Hematopoietic multipotent progenitor cell treated with erythropoietin and hydrocortisone succinate and interleukin-3 and kit ligand, for 8 days (in vitro differentiated cells): ENCODE measurements at places on chromosomes 7 and 10.

DNA sequence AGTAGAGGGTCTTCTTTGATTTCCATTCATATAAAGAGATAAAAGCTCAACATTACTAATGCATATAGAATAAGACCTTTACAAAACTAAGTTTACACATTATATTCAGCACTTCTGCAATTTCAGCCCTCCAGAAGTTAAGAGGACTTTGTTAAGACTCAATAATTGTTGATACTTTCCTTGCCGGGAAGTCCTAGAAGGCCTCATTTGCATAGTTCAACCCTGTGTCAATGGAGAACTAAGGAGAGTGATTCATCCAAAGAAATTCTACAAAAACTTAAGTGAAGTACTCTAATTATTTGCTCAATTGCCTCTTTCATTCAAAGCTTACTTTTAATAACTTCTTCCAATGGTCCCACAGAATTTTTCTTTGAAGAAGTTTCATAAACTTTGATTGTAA is 1060.3 kb upstream of the CELF2 start:
- no peak for DNase-seq

GRCh38 chr7:41420421-41420820 is 282.5 kb downstream of the INHBA start:
- no peak for DNase-seq

- DNase-seq, result no peak
Observed at GRCh38 chr7:114793155-114793845, 128.6 kb upstream of the MDFIC start.

- peak; percentile 16 for DNase-seq
Observed at GRCh38 chr10:119801176-119801575, 71.5 kb downstream of the MCMBP start.

DNA sequence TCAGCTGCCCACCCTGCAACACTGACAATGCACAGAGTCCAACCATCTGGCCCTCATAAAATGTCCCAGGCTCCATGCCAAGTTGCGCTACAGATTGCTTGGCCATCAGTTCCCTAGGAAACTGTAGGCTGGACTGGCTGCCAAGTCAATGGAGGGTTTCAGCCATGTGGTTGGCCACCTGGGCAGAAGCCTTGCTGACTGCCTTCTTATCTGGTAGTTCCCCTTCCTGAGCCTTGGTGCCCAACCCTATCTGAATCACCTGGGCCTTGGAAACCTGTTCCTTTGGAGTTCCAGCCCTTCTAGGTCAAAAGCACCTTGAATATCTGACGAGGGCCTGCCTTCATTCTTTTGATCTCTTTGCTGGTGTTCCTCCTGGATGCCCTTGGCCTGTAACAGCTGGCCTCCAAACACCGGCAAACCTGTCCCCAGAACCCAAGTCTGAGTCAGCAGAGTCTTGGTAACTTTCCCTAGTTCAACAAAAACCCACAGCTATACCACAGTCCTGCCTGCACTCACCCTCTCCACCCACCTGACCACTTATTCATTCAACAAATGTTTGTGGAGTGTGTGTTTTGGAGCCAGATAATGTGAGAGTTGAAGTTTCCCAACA is 37.4 kb upstream of the KDM7A start:
- no peak for DNase-seq

GRCh38 chr10:3564346-3565002 is 220.5 kb downstream of the KLF6 start:
- DNase-seq, result no peak

- no peak for DNase-seq
Observed at GRCh38 chr7:142345811-142346210, 88.0 kb upstream of the PRSS58 start.

DNA sequence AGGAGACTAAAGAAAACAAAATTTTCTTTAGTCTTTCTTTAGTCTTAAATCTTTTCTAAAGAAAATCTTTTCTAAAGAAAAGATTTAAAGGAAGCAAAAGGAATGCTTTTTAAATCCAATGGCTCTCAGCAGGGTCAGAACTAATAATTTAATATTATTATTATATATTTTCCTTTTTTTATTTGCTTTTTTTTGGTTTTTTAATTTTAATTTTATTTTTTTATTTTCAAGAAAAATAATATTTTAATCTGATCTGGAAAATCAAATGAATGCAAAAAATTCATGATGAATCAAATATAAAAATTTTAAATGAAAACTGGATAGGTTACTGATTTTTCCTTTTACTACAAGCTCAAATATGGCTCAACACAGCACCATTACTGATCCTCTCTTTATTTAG is 70.7 kb upstream of the HECW1 start:
- no peak for DNase-seq

DNA sequence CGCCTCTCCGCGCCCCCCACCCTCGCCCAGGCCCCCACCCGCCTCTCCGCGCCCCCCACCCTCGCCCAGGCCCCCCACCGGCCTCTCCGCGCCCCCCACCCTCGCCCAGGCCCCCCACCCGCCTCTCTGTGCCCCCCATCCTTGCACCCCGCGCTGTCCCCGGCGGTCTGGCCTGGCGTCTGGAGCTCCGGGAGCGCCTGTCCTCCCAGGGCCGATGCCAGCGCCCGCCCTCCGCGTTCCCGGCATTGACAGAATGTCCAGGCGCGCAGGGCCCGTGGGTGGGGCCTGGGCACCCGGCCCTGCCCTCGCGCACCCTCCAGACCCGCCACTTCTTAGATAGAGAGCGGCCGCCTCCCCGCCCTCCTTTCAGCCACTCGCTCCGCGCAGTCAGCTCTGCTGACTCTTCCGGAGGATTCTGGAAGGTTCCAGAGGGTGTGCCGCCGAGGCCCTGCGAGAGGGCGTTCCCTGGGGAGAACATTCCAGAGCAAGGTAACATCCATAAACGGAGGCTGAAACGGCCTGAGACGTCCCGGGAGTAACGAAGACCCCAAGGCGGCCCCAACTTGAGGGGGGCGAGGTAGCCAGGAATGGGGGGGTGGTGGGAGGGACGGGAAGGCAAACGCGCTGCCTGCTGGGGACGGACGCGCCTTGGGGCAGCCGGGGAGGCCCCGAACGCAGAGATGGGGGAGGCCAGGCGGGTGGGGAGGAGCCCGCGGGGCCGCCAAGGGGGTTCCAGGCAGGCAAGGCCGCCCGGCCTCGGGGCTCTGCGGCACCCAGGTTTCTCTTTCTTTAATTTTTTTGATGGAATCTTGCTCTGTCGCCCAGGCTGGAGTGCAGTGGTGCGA is 117.8 kb downstream of the DYNC2I1 start:
- DNase-seq, result no peak

GRCh38 chr10:86170255-86171108 is 196.1 kb downstream of the GRID1 start:
- no peak for DNase-seq

GRCh38 chr7:155205368-155206317 is 92.0 kb upstream of the INSIG1 start:
- peak; percentile 96 for DNase-seq

GRCh38 chr7:2084781-2085505 is 147.8 kb downstream of the MAD1L1 start:
- no peak for DNase-seq

GRCh38 chr7:8982338-8982992 is 549.1 kb downstream of the NXPH1 start:
- no peak for DNase-seq

DNA sequence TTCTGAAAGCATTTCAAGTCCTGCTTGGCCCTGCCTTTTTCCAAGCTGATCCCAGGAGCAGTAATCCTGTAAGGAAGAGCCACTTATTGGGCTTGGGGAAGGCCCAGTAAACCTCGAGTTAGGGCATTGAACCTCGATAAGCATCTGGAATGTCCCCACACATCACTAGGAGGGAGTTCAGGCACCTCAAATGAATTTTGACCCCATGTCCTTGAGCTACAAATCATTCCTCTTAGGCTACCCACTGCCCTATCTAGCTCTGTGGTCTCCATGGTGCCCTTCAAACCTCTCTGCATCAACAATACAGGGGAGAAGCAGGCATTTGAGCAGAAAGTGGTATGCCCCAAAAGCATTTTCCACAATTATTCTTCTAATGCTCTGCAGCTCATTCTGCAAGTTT is 33.7 kb downstream of the ZNF503 start:
- no peak for DNase-seq

- DNase-seq, result no peak
Observed at GRCh38 chr7:1679966-1680730, 10.1 kb downstream of the ELFN1 start.

- no peak for DNase-seq
Observed at GRCh38 chr10:77144656-77145055, 493.0 kb downstream of the KCNMA1 start.

- no peak for DNase-seq
Observed at GRCh38 chr7:8581842-8582241, 148.4 kb downstream of the NXPH1 start.

DNA sequence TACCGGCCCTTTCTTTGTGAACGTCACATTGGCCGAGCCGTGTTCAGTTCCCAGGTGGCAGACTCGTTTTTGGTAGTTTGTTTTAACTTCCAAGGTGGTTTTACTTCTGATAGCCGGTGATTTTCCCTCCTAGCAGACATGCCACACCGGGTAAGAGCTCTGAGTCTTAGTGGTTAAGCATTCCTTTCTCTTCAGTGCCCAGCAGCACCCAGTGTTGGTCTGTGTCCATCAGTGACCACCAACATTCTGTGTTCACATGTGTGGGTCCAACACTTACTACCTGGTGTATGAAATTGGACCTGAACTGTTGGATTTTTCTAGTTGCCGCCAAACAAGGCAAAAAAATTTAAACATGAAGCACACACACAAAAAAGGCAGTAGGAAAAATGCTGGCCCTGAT is 9.9 kb upstream of the CSGALNACT2 start:
- no peak for DNase-seq

- no peak for DNase-seq
Observed at GRCh38 chr10:74896788-74897527, 70.6 kb downstream of the KAT6B start.

DNA sequence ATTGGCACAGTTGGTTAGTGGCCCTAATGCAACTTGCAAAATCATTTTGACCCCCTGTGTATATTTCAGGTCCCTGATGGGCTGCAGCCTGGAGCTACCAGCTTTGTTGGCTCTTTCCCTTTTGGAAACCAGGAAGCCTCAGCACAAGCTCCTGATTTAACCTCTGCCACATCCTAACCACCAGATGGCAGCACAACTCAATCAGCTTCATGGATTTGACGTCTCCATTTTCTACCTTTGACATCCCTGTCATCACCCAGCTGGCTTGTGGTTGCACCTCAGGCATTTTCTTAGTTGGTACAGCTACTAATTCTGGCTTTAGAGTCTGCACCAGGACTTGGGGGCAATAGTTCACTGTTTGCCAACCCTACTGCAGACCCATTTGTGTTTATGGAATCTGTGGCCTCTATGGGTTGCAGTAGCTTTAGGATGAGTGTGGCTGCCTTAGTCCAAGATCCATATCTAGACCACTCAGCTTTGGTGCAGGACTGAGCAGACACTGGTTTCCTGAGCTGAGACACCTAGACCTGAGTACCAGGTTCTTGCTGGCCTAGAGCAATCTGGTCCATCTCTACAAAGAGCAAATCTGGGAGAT is 456.2 kb downstream of the REEP3 start:
- peak; percentile 57 for DNase-seq

DNA sequence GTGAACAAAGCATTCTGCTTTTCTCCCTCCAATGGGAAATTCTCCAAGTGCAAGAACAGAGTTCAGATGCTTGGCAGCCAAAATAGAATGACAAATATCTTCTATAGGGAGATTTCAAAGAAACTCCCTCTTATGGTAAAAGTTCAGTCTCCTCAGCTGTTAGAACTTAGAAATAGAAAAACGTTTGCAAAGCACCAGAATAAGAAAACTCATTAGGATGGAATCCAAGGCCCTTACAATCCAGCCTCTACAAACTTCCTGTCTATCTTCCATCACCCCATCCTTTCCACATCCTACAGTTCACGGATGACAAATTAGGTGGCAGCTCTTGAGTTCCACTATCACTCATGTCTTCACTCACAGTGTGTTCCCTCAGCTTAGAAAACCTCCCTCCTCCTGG is 25.7 kb downstream of the FAM13C start:
- DNase-seq, result no peak

DNA sequence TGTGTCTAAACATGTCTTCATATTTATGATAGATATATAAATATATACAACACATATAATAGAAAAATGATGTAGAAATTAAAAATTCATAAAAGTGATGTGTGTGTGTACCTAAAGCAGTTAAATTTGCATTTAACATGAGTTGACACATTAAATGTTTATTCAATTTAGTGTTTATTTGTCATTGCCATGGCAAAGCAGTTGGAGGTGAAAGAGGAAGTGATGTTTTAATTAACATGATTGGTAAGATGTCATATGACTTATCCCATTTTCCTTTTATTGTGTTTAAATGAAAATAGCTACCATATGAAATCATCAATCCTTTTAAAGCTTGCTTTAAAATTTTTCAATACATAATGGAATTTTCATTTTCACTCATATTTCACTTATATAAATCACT is 452.6 kb downstream of the SUGCT start:
- DNase-seq, result no peak

- DNase-seq, result no peak
Observed at GRCh38 chr10:78165617-78166016, 132.0 kb downstream of the RPS24 start.

- no peak for DNase-seq
Observed at GRCh38 chr7:151938550-151938949, 17.7 kb upstream of the GALNTL5 start.

DNA sequence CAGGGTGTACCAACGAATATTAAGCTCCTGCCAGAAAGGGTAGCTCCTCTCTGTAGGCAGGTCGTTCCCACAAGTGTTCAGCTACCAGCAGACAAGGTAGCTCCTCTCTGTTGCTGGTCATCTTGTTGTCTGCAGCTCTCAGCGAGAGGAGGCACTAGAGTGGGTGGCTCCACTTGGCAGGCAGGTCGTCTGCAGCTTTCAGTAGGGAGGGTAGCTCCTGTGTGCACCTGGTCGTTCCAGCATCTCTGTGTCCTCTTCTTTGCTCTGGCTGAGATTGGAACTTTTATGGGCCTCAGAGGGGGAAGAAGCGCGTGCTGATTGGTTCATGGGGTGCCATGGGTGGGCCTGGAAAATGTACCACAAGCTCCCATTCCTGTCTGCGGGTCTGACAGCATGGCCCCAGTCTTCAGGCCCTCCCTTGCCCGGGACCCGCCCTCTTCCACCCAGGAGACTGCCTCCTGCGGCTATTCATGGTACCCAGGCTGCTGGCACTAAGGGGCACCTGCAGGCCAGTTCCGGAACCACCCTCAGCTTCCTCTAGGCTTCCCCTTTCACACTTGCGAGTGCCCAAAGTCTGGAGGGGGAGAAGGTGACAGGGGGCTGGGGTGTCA is 63.9 kb upstream of the CACNA2D1 start:
- no peak for DNase-seq

DNA sequence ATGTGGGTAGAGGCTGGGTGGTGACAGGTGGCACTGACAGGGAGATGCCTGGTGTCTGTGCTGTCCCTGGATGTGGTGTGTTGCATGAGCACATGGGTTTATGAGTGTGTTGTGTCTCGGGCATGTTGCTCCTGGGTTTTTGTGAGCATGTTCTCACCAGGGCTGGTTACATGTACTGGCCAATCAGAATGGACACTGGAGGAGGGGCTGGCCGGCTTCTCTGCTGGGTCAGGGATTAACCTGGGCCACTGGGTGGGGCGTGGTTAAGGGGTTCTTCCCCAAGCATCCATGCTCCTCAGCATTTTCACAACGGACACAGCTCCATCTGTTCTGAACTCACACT is 20.8 kb upstream of the VOPP1 start:
- DNase-seq, result no peak
